ENCODE measurements at places on chromosomes 7 and 10.

GRCh38 chr10:50369931-50370330 is 118.6 kb upstream of the ASAH2 start:
- no peak for DNase-seq

- no peak for DNase-seq
Observed at GRCh38 chr7:29265208-29265923, 70.8 kb downstream of the CHN2 start.

GRCh38 chr7:151311294-151311864 is 30.2 kb upstream of the NUB1 start:
- DNase-seq = no peak

DNA sequence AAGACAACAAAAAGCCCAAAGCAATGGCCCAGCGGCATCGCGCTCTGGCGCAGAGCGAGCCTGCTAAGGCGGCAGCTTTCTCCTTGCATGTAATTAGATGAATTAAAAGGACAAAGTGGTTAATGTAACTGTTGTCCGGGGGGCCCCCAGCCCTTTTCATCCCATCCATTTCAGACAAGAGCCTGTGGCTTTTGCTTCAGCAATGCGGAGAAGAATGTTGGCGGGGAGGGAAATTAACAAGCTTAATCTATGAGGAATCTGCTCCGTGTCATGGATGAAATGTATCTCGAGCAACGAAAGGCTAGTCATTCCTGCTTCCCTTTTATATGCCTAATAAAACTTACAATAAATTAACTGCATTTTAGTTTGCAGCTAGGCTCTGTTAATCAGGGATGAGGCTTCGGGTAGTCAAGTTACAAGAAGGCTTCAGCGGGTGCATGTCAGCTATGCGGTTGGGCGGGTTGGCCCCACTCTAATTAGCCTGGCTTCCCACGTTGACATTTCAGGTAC is 203.3 kb downstream of the BUB3 start:
- DNase-seq = no peak

GRCh38 chr10:84341538-84341856 is 13.1 kb downstream of the CCSER2 start:
- DNase-seq = no peak

GRCh38 chr7:34851431-34851830 is 185.9 kb downstream of the DPY19L1 start:
- DNase-seq = no peak

DNA sequence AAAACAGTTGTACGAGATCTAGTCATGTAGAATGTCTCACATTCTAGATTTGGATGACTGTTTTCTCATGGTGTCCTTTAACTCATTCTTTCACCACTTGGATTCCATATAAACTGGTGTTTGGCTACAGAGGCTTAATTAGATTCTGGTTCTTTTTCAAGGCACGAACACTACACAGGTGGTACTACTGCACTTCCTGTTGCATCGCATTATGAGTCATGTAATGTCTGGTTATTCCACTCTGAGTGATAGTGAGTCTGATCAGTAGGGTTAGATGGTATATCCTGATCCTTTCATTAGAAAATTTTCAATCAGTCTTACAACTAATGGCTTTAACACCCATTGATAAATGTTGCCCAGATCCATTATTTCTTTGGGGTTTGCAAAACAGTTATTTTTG is 11.2 kb upstream of the AKAP9 start:
- DNase-seq = no peak

GRCh38 chr7:133851411-133851810 is 275.7 kb upstream of the LRGUK start:
- no peak for DNase-seq

GRCh38 chr7:56079450-56080185 is 13.1 kb downstream of the PHKG1 start:
- no peak for DNase-seq
